ENCODE measurements at places on chromosomes 11 and 22. TPM values are rescaled to one million over a fixed set of nuclear protein-coding genes. Genes with fewer than 3 reads are reported as not detected.
A peak's percentile ranks its signal among the peaks of the same experiment; 100 is the strongest.

WBP2NL gene
- total RNA-seq, result 0.22 TPM

DNA sequence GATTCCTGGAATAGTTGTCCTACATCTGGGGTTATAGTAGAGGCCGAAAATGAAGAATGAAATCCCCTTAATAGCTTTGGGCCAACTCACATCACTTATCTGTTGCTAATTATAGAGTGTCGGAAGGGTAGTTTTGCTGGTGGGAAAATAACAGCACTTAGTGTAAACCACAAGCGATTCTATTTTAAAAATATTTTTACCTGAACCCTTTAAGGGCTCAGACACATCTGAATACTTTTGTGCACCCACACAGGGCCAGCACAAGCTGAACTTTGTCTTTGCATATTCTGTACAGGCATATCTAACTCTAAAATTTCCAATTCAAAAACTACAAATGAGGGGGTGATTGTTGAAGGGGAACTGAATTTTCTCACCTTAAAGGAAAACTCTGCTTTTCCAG, 27.6 kb downstream of the SLC6A5 start:
- DNase-seq, result no peak

FIBIN gene
- 10.5 TPM for total RNA-seq

DDIAS gene
- total RNA-seq, result 0.58 TPM

- DNase-seq, result no peak
Measured at GRCh38 chr11:66219846-66220565, 48.4 kb upstream of the RAB1B start.

- no peak for DNase-seq
Measured at GRCh38 chr11:79578116-79578515, 137.3 kb upstream of the TENM4 start.

DNA sequence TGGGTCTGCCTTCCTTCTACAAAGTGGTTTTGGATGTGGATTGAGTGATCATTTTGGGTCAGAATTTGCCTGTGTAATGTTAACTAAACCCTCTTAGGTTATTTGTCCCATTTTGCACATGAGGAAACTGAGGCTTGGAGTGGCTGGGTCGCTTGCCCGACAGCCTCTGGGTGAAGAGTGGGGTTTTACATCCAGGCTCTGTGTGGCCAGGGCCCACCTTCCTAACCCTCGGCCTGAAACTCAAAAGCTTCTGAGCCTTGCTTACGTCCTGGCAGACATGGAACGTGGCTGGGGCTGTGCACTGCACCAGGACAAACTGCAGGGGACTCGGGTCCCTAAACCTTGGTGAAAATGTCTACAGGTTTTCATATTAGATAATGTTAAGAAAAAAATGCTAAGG, 542.4 kb downstream of the TBC1D22A start:
- DNase-seq, result no peak

GRCh38 chr11:65492637-65493366, 6.0 kb upstream of the MALAT1 start:
- peak; percentile 89 for DNase-seq

DNA sequence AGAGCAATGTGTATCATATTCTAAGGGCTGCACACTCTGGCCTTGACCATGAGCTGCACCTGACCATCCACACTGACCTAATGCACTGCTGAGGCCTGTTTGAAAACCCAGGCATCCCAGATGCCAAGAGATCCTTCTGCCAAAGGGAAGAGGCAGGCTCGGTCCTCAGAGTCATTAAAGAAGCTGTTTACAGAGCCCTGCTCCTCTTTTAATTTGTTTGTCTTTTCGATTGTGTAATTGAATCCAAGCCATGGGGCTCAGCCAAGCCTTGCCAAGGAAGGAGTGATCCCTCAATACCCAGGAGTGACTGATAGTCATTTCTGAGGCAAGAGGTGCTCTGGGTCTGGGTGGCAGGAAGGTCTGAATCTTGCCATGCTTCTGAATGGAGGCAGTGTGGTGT, 94.5 kb upstream of the ISX start:
- no peak for DNase-seq
